ENCODE measurements at places on chromosomes 13 and 19.

- no peak for DNase-seq
Measured at GRCh38 chr19:5130371-5131030, 161.6 kb downstream of the KDM4B start.

GRCh38 chr19:30065680-30066606 is 123.9 kb downstream of the URI1 start:
- no peak for DNase-seq

- no peak for DNase-seq
Measured at GRCh38 chr13:21616880-21617279, 12.9 kb upstream of the MICU2 start.

GRCh38 chr19:17685451-17686022 is 2.6 kb downstream of the UNC13A start:
- no peak for DNase-seq

GRCh38 chr19:39086386-39086785 is 2.2 kb downstream of the ACP7 start:
- no peak for DNase-seq

GRCh38 chr19:6003976-6004375 is 26.0 kb upstream of the RANBP3 start:
- no peak for DNase-seq

- no peak for DNase-seq
Measured at GRCh38 chr13:110228936-110229904, 77.7 kb downstream of the COL4A1 start.

DNA sequence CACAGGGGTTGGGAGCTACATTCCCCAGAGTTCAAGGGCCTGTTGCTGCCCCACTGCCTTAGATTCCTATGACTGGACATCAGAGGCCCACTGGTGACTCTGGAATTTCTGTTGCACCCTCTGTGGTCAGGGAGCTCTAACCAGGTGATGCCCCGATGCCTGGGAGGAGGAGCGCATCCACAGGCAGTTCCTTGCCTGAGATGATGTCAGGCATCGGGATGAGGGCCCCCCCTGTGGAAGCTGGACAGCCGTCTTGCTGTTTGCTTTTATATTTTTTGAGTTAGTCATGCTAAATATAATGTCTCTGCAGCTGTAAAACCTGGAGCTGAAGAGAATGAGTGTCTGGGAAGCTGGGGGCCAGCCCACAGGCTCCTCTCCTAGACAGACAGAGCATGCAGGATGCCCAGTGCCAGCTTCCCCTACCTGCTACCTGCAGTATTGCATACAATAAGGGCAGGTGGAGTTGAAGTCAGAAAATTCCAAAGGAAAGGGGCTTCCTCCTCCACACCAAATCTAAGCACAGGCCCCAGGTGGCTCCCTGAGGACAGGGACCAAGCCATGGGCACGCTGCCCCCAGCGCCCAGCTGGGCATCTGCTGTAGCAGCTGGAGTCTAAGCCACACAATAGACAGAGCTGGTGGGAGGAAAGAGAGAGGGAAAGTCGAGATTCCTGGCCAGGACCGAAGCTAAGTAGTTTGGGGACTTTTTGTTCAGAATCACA is 16.2 kb downstream of the COL4A2 start:
- DNase-seq, result no peak

- no peak for DNase-seq
Measured at GRCh38 chr19:38255383-38256014, 675 bp downstream of the PPP1R14A start.

DNA sequence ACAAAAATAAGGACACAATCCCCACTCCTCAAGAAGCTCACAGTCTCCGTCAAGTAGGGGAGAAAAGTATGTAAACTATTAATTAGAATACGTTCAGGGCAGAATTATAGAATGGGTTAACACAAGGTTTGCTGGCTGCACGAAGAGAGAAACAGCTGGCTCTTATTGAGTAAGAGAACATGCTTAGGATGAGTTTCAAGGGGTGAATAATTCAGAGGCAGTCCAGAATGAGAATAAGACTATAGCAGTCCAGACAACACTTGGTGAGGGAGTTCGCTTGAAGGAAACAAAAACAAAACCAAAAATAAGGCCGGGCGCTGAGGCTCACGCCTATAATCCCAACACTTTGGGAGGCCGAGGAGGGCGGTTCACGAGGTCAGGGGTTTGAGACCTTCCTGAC is 61.9 kb downstream of the THSD1 start:
- DNase-seq, result no peak

DNA sequence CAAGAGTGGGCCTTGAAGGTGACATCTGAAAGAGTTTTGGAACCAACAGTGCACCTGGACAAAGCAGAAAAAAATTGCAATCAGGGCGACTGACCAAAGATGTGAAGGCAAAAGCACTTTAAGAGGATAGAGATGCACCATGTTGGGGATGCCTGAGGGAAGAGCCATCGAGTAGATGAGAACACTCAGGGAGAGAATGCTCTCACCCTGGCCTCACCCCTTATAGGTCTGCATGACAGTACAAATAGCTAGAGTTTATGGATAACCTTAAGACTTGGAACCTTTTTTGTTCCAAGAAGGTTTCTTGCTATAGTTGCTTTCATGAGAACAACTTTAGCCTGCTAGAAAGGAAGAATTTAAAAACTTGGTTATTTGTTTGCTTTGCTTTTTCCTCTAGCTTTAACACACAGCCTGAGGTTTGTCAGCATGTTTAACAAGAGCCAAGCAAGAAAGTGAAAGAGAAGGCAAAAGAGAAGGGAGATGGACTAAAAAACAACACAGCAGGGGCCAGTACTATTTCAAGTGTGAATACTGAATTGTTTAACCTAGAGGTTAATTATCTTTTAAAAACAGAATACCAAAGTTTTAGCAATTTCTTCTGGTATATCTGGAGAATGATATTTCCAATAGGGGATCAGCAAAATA is 418.9 kb downstream of the DIAPH3 start:
- no peak for DNase-seq

- no peak for DNase-seq
Measured at GRCh38 chr19:33841685-33842084, 45.0 kb downstream of the KCTD15 start.

DNA sequence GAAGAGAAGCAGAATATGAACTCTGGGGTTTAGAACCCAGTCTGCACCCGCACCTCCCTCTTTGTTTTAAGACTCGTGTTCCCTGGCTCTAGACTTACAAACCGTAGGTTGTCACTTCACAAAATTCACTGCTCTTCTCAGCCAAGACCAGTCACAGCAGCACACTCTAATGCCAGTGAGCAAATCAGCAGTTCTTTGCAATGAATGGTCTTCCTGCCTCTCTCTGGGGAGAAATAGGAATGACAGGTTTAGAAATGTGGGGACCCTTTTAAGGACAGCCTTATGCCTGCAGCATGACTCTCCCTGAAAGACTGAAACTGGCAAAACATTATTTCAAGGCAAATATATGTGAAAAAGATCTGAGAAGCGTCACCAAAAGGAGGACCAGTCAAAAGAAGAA is 156.9 kb downstream of the KCTD15 start:
- DNase-seq, result no peak

GRCh38 chr13:53214433-53214832 is 185.8 kb downstream of the OLFM4 start:
- no peak for DNase-seq

- no peak for DNase-seq
Measured at GRCh38 chr13:21504379-21504778, 45.3 kb upstream of the ZDHHC20 start.

DNA sequence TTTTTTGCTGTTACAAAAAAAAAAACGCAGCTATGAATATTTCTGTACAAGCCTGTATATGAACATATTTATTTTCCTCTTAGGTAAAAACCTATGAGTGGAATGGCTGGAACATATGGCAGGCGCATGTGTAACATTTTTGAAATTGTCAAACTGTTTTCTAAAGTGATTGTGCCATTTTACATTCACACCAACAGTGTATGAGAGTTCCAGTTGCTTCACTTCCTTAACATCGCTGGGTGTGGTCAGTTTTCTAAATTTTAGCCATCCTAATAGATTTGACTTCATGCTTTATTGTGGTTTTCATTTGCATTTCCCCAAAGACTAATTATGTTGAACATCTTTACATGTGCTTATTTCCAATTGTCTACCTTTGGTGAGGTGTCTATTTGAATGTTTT is 306.8 kb downstream of the KCNRG start:
- no peak for DNase-seq

- no peak for DNase-seq
Measured at GRCh38 chr13:36673838-36674326, at the start of gene SERTM1. Gene SERTM1 (plus strand): TSS chr13:36674020. CDS start chr13:36695079, 21,059 bp downstream.

GRCh38 chr19:6587093-6587820 is 3.7 kb downstream of the CD70 start:
- DNase-seq, result no peak

DNA sequence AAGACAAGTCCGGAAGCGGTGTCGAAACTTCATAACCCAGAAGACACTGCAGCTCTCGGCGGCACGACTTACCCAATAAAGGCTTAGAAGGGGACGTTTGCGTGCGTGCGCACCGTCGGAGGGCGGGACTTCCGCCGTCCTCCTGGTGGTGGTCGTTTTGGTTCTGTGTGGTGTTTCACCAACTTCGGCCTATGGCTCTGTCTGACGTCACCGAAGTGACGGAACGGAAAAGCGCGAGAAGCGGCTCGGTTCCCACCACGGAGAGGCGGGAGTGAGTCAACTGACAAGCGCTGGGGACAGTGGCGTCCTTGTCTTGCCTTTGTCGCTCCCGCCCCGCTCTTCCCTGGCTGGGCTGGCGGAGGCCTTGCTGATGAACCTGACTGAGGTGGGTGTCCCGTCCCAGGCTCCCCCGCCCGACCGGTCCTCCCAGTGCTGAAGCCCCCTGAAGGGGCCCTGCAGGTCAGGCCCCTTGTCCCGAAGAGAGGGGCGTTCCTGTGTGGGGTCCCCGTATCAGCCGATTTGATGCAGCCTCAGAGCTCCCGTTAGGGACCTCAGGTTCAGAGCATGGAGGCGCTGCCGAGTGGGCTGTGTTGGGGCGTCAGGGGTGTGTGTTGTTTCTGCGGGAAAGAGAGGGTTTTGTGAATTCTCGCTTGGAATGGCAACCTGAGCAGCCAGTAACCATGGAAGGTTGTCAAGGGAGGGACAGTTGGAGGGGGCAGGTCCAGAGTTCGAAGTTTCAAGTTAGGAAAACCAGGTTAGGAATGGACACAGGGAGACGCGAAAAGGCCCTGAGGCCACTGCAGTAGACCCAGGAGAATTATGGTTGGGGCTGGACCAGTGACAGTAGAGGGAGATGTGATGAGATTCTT is at the start of gene ZNF548:
TSS of gene ZNF548 (plus strand) at position 125 of the 869 bp plus-strand sequence. CDS start at position 371, 246 bp downstream.
- DNase-seq, result peak; percentile 98

- DNase-seq, result no peak
Measured at GRCh38 chr19:36093687-36094086, 17.3 kb upstream of the OVOL3 start.

- no peak for DNase-seq
Measured at GRCh38 chr13:113029487-113030258, 60.7 kb downstream of the MCF2L start.

DNA sequence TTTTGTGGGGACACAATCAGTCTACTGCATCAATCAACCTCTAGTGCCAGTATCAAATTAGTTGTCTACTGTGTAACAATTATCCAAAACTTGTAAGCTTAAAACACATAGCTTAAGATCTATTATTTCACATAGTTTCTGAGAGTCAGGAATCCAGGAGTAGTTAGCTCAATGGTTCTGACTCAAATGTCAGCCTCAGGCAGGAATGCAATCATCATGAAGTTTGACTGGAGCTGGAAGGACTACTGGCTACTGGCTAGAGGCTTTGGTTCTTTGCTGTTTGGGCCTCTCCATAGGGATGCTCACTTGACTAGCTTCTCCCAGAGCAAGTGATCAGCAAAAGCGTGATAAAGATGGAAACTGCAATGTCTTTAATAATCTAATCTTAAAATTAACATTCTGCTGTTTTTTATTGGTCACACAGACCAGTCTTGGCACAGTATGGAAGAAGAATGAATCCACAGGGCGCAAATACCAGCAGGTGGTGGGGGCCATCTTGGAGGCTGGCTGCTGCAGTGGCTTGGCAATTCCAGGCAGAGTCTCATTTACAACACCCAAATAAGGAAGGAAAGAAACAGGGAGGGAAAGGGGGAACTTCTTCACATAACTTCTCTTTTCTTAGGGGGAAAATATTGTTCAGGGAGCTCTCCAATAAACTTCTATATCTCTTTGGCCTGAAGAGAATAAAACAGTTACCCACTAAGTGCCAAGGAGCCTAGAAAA is 15.7 kb downstream of the CAB39L start:
- DNase-seq, result no peak

GRCh38 chr19:42295342-42295741 is 6.6 kb upstream of the PRR19 start:
- DNase-seq, result no peak

- DNase-seq, result no peak
Measured at GRCh38 chr13:36850790-36851438, 31.9 kb downstream of the RFXAP start.

DNA sequence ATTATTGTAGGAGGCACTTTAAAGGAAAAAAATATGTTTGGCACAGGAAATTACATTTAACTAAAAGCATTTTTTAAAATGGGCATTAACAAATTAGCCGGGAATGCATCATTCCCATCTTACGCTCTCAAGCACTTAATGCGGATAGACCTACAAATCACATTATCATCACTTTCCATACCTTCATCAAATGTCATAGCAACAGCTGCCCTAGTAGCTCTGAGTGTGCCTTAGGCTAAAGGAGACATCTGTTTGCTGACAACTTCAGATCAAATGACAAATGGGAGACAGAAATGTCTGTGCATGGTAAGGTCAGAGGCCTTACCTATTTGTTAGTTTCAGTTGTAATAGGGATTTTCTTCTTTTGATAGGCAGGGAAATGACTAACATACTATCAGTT is 773.2 kb upstream of the SLC10A2 start:
- DNase-seq, result no peak

- no peak for DNase-seq
Measured at GRCh38 chr13:48923376-48923775, 52.3 kb upstream of the FNDC3A start.

DNA sequence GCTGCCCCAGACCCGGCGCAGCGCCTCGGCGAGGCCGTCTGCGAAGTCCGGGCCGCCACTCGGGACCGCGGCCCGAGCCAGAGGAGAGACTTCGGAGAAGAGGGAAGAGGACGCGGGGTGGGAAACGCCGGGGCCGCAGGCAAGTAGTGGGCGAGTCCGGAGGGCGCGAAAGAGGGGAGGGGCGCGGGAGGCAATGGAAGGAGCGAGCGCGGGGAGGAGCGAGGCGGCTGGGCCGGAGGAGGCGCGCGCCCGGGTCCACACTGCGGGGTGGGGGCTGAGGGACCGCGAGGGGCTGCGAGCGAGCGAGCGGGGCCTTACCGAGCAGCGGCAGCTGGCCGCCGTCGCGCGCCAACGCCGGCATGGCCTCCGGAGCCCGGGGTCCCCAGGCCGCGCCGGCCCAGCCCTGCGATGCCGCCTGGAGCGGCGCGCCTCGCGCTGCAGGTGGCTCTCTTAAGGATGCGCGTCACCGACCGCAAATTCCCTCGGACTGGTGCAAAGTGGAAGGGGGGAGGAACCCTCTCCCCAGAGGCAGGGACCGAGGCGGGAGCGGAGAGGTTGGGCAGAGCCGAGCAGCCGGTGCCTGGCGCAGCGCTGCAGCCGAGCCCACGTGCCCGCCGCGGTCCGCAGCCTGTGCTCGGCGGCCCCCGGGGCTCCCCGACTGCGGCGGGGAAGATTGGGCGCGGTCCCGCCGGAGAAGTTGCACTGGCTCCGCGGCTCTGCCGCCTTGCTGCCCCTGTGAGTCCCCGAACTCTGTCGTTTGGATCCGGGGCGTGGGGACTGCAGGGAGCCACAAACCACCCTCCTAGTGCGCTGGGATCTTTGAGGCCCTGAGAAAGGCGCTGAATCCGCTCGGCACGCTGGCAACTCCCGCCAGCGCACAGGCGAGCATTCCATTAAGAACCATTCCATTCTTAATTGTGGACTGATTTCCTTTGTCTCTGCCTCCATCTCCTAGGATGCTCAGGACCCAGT is at the start of gene FLT3:
TSS of gene FLT3 (minus strand) at position 427 of the 972 bp plus-strand sequence. CDS start at position 361, 66 bp downstream.
- DNase-seq, result no peak

GRCh38 chr13:30400376-30400775 is 21.9 kb upstream of the UBE2L5 start:
- DNase-seq, result no peak

All from fibroblast of skin of left biceps (primary cell).